Retinal pigment epithelial cell (primary cell): ENCODE measurements at places on chromosomes 6 and 20.

GRCh38 chr6:116120430-116120829 is 5.5 kb downstream of the COL10A1 start:
- no peak for DNase-seq

- DNase-seq: no peak
These were observed 1.1 kb downstream of the OSBPL2 start for GRCh38 chr20:62239278-62239879.

GRCh38 chr6:84514089-84514971 is 250.1 kb downstream of the TBX18 start:
- DNase-seq: no peak

GRCh38 chr6:41706876-41707564 is 28.4 kb downstream of the TFEB start:
- DNase-seq: no peak

GRCh38 chr20:60107621-60108390 is 149.6 kb downstream of the CDH26 start:
- no peak for DNase-seq

DNA sequence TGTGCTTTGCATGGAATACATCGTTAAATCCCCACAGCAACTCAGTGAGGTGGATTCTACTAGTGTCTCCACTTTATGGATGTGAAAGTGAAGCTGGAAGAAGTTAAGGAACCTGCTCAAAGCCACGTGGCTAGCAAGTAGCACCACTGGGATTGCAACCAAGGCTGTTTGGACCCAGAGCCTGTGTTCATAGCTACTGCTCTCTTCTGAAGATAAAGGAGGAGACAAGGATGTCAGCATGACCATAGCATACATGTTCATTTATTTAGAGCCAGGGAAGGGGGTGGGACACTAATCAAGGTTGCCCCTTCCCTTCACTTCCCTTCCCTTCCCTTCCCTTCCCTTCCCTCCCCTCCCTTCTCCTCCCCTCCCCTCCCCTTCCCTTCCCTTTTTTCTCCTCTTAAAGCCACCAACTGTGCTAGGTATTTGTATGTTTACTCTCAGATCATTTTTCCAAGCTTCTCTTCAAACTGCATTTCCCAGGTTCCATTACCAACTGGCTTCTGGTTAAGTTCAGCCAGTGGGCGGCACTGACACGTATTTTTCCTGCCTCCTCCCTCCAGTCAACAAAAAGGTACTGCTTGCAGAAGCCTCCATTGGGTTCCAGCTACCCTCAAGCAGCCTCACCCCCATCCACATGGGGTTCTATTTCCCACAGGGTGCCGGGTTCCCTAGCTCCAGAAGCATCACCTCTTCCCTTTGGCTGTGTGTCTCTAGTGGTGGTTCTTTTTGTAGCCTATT is 134.9 kb downstream of the BCAS1 start:
- DNase-seq: no peak

- no peak for DNase-seq
These were observed 40.6 kb downstream of the NINL start for GRCh38 chr20:25544734-25545133.

GRCh38 chr20:9985773-9986172 is 49.0 kb upstream of the ANKEF1 start:
- DNase-seq: no peak

- DNase-seq: no peak
These were observed 40.4 kb upstream of the MC3R start for GRCh38 chr20:56208121-56208520.

DNA sequence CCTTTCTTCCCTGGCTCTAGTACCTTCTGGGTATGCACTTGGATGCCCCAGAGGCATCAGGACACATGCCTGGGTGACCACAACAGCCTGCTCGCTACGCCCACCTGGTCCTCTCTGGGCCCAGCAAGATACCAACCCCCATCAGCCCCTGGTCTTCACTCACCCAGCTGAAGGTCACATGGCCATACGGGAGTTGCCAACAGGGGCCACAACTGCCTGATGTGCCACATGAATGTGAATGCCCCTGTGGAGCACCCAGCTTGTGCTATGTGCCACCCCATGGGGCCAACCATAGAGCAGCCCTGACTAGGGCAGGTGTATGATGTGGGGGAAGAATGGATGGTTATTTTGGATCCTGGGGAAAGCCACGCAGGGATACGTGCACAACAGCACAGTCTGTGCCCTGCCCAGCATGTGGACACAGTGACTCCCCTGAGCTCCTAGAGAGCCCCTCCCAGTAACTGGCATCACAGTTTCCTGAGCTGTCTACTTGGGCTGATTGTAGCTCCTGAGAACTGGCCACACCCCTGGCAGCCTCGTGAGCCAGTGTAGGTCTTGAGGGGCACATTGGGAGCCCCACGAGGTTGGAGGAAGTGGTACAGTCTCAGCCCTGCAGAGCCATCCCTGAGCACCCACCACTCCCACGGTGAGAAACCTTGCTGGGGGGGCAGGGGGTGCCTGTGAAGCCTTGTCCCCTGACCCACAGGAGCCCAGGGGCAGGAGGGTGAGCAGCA is 10.5 kb upstream of the PCMTD2 start:
- DNase-seq: no peak

DNA sequence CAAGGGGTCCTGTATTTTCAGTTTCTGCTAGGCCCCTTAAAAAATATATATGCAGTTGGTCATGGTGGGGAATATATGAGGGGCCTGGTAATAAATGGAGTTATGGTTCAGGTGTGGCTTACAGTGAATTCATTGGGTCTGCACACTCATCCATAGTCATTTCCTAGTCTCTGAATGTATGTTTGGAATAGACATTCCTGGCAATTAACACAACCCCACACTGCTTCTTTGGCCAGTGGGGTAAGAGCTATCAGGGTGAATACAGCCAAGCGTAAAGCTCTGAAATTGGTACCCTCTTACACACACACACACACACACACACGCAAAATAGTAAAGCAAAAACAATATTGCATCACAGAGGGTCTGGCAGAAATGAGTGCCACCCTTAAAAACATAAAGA is 56.5 kb downstream of the QRSL1 start:
- DNase-seq: no peak

- DNase-seq: no peak
These were observed 2.7 kb downstream of the MYB start for GRCh38 chr6:135183532-135184440.

DNA sequence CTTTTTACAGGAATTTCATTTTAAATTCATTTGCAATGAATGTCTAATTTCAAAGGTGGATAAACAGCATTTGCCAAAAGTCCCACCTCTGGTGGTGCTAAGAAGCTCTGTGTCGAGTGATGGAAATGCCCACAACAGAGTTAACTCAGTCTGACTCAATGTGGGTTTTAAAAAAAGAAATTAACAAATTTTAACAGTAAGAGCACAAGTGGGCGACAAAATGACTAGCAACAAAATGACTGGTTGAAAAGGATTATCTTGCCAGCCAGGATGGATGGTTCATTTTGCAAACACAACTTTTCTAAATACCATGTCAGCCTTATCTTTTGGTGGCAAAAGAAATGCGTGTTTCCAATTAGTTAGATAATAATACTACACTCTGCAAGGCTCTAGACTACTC is 14.3 kb upstream of the TAGAP start:
- no peak for DNase-seq

- no peak for DNase-seq
These were observed 40.9 kb upstream of the FLRT3 start for GRCh38 chr20:14378326-14378725.

GRCh38 chr20:2750491-2751251 is 49.8 kb downstream of the CPXM1 start:
- DNase-seq: no peak

DNA sequence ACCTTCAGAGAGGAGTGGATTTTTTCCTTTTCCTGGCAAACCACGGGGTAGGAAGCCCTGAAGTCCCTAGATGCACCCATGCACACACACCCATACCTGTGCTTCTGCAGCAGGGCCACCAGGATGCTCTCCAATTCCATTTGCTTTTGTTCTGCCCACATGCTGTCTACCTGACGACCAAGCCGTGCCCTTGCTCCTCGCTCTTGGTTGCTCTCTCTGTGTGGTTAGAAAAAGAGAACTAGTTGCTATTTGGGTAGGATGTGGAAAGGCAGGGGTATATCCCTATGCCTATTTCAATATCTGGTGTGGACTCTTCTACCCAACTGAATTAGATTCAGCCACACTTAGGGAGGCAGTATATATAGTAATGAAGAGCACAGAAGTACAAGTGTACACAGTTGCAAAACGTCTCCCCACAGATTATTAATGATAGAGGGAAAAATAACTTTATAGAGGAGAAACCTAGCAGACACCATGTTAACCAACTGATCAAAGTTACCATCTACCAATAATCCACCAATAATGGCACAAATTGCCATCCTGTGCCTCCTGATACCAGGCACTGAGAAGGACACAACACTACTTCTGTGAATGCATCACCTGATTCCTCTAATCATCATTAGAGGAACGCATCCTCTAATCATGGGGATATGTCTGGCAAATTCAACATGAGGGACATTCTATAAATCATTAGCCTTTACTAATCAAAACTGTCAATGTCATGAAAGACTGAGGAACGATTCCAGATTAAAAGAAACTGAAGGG is 7.3 kb downstream of the GHRH start:
- DNase-seq: no peak

DNA sequence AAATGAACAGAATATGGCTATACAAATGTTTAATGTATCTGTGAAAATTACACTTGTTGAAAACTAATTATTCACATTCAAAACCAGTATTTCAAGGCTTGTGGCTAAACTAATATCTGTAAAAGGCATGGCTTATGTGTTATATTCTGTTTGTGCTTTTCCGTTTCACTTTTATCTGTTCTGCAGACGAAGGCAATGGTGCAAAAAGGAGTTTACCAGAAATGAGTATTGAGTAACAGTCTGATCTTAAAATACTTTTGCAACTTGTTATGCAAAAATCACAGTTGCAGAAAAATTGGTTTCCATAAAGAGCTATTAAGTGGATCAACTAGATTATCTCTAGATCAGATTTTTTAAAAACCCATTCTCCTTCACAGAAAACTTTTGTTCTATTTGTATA is 9.4 kb upstream of the STX11 start:
- DNase-seq: no peak

- peak; percentile 70 for DNase-seq
These were observed 99.2 kb upstream of the TMEM181 start for GRCh38 chr6:158460602-158461169.

DNA sequence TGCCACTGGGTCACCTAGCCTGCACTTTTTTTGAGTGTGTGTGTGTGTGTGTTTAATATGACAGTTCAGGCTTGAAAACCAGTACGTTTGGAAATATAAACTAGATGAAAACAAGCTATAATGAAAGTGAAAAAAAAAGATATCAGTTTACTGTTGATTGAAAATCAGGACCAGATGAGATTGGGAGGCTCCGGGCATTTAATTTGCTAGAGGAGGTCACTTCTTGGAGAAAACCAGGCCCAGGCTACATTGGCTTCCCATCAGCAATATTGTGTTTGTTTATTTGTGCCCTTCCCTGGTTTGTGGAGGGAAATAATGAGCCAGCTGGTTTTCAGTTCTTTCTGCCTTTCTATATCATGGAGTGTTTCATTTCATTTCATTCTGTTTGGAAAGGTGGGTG is 246.6 kb upstream of the JAG1 start:
- no peak for DNase-seq

DNA sequence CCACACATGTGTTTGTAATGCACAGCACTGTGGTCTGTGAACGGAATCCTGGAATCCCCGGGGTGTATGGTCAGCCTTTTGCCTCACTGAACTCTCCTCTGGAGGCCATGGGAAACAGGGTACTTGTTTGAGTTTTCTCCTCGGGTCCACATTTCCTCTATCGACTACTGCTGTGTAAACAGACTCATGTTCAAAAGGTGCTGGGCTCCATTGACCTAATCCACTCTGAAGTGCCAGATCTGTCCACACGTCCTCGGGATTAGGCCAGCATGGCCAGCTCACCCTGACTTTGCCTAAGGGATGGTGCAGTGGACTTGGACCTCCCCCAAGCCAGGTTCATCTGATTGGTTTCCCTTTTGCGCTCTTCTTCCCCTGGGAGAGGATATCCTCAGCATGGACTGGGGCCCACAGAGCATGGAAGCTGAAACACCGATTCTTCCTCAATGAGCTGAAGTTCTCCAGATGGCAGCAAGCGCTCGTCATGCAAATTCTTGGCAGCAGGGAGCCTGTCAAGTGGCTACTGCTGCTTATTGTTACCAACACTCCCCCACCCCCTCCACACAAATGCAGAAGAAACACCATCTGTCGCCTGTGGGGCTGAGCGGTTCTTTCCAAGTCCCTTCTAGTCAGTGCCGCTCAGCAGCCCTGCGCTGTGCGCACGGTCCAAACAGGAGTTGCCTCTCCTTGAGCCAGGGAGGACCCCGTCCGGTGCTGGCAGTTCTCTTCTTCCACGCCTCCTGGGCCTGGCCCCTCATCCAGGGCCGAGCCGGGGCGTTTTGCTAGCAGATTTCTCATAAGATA is 292.6 kb upstream of the MARCKS start:
- peak; percentile 40 for DNase-seq

DNA sequence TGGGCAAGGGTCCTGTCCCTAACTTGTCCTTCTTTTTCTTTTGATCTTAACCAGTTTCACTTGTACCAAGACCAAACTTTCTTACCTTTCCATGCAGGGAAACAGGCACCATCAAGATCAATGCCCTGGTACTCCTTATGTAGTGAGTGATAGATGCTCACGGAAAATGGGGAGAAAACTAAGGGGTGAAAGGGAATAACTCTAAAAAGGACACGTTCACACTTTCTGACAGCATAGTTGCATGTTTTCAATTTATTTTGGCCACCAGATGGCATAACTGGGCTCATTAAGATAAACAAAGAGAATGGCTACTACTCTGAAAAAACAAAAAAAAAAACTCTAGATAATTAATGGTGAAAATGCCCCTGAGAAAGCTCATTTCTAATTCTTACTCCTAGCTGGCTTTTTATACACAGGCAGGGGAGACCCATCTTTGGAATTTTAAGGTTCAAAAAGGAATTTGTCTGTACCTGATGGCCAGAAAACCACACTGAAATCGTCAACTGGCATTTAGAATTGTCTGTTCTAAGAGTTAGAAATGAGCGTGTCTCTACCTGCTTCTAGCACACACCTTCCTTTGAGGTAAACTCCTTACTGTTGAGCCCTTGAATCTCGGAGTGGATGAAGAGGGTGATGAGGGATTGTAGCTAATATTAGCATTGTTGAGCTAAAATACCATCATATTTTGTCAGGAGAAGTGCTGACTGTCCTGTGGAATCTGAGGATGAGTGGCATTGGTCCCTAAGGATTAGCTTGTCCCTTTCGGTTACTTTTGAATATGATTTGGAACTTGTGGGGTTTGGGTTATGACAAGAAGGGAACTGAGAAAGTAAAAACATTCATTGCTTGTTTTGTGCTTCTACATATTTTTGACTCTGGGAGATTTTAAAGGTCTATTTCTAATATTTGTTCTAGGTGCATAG is 62.2 kb upstream of the DDR1 start:
- no peak for DNase-seq
